ENCODE measurements at places on chromosomes 3 and 15.

GRCh38 chr3:194806991-194807630, 121.4 kb downstream of the FAM43A start:
- no peak for DNase-seq

DNA sequence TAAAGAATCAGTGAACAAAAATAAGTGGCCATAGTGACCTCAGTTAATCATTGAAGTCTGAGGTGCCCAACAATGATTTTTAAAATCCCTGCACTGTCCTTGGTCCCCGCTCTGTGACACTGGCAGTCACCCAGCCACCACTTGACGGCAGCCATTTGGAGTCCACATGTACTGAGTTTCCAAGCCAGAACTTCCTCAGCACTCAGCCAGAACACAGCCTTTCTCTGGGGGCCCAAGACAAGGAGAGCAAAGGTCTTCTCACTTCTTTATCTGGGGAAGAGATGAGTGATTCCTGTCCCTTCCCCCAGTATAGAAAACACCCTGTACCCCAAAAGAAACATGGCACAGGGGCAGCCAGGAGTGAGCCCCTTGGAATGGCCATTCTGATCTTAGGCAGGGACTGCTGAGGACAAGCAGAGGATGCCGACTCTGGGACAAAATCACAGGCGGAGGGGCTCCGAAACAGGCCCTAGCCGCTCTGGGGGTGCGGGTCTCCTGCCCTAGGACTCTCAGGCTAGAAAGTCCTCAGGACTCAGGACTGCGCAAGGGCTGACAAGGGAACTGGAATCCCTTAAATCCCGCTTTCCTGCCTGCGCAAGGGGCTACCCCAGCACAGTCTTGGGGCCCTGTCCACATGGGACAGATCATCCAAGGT, 12.8 kb downstream of the PAK6 start:
- DNase-seq, result no peak

DNA sequence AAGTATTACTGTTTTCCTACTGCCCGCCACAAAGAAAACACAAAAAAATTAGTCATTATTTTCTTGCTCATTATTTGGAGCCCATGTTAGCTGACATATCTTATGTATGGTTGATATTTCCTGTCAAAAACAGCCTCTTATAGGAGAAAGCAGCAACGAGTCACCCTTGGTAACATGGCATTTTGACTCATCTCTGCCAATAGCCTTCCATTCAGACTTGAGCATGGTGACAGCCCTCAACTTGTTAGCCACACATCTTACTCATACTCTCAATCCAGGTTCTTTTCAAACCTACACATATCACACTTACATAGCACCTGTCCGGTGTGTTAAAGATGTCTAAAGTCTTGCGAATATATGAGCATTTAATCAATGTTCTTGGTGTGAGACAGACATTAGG, 109.4 kb upstream of the SAMMSON start:
- no peak for DNase-seq

GRCh38 chr3:131167867-131168266, 141.2 kb downstream of the NEK11 start:
- DNase-seq, result no peak

- no peak for DNase-seq
Observed at GRCh38 chr15:89115547-89115946, 27.3 kb downstream of the ABHD2 start.

- DNase-seq, result no peak
Observed at GRCh38 chr3:30702828-30703397, 96.5 kb downstream of the TGFBR2 start.

DNA sequence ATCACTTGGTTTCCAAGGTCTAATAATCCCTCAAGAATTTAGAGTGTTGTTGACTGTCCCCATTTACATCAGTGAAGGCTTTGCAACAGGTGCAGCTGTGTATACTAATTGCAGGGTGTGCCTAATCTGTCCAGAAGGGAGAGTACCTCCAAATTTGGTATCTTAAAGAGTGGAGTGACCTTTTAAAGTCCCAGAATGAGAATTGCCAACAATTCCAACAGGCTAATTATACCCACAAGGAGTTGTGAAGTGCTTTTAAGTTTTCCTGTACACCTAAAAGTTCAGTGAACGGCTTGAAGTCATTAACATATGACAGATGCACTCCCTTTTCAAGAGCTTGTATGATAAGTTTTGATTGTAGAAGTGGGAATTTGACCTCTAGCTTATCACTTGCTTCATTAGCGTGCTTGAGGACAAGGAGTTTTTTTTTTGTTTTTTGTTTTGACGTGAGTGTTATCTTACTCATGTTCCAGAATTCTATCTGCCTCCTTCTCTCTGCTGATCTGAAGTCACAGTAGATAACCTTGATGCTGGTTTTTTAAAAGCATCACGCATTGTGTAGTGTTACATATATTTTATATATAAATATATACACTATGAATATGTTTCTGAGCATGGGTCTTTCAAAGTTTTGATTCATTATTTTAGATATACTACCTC, 26.3 kb downstream of the CDIN1 start:
- no peak for DNase-seq

GRCh38 chr3:32685543-32686185, 676 bp downstream of the CNOT10 start:
- DNase-seq, result no peak

- DNase-seq, result no peak
Observed at GRCh38 chr3:119624002-119624720, 26.5 kb downstream of the PLA1A start.

DNA sequence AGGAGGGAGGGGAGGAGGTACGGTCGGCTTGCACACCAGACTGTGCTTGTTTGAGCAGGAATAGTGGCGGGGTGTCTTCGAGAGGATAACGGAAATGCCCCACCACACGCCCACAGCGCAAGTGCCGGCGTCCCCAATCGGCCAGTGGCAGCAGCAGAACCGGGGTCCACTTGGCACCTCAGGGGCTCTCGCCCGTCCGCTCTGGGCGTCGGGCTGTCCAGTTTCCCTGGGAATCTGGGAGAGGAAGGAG, 53.7 kb downstream of the CCDC54 start:
- DNase-seq, result no peak

- peak; percentile 63 for DNase-seq
Observed at GRCh38 chr15:57784081-57784511, 77.6 kb downstream of the POLR2M start.

DNA sequence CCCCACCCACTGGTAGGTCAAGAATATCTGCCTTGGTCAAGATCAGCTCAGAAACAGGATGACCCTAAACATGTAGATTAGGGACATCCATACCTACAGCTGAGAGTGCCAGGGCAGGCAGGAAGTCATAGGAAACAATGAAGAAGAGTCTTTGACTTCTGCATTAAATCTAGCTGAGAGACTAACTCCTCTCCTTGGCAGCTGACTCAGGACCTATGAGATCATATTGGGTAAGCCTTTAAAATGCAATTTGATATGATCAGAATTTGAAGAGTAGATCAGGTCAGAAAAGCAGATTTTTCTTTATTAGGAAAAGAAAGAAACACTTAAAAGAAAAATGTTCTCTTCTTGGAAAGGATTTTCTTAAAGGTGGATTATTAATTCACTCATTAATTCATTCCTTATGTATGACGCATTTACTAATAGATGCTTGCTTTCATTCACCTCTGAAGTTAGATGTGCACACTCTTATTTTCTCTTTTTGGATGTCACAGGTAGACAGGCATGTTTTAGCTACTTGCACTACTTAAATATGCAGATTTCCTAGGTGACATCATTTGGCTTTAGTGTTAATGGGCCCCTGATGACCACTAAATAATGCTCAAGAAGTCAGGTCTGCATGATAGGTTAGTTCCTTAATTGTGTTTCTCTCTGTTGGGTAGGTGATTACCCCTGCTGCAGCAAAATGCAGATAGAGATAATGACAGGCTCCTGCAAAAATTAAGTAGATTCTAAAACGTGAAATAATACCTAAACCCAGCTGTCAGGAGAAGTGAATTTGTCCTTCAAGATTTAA, 35.7 kb upstream of the GSK3B start:
- no peak for DNase-seq

GRCh38 chr15:99925661-99926461, 192.6 kb upstream of the LYSMD4 start:
- DNase-seq, result no peak

- DNase-seq, result no peak
Observed at GRCh38 chr3:72065236-72065635, 280.3 kb upstream of the PROK2 start.

- no peak for DNase-seq
Observed at GRCh38 chr3:35492841-35493240, 146.5 kb upstream of the ARPP21 start.

DNA sequence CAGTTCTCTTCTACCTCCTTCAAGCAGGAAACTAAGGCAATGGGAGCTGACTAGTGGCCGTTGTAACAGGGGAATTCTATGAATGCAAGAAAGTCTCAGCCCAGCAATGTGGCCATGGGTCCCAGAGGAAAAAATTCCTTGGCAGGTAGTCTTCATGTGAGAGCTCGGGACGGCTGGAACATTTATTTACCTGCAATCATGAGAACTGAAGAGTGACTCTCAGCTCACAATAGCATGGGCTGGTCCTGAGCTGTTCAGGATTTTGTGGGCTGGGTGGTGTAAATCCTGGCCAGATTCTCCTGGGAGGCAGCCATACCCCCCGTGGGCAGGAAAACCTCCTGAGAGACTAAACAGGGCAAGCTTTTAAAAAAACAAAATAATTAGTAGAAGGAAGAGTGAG, 330.3 kb upstream of the CTNNB1 start:
- no peak for DNase-seq

GRCh38 chr3:42649783-42650182, 3.7 kb upstream of the ZBTB47 start:
- DNase-seq, result no peak
